ENCODE measurements at places on chromosomes 2 and 18.

DNA sequence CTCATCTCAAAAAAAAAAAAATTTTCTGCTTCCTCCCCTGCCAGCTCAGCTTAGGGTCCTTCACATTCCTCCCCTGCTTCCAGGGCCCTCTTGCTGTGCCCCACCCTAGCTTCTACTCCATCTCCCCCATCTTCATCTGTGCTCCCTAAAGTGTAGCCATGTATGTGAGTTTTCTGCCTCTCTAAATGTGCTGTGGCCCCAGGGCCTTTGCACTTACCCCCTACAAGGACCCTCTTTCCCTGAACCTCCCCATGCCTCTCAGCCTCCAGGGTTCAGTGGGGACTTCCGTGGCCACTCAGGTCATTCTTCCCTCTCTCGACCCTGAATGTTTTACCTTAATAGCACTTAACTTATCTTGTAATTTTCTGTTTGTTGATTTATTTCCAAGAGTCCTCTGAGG is 6.2 kb upstream of the ARHGEF4 start:
- H3K27ac ChIP-seq: no peak overlapping the region
- no peaks in the 10 kb centered on the region for H3K4me1 ChIP-seq
- H3K27me3 ChIP-seq: no peaks in the 10 kb centered on the region

DNA sequence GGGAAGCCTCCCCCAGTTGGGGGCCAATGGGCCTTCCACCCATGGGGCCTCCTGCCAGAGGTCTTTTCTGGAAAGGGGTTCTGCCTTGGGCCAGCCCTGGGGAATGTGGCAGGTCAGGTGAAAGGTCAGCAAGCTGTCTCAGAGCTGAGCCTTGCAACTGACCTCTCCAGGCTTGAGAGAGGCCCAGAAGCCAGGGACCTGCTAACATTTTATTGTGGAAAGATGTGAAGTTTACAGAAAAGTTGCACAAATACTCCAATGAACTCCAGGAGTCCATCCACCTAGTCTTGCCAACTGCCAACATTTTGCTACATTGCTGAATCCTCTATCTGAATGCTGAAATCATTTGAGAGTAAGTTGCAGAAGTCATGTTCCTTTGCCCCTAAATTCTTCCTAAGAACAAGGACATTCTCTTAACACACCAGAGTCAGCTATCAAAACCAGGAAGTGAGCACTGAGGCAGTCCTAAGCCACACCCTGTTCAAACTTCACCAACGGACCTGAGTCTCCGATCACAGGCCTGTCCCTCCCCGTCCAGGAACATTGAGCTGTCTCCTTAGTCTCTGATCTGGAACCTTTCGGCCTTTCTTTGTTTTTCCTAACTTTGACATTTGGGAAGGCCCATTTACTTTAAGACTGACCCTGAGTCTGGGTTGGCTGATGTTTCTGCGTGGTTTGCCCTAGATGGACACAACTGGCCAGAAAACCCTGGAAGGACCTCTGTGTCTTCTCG is 4.0 kb downstream of the SNORC start:
- H3K27ac ChIP-seq: no peak overlapping the region
- H3K4me1 ChIP-seq: no peaks in the 10 kb centered on the region
- no peaks in the 10 kb centered on the region for H3K27me3 ChIP-seq
- no peak for DNase-seq
- H3K4me3 ChIP-seq: no peak overlapping the region
- H3K36me3 ChIP-seq: no peaks in the 10 kb centered on the region

DNA sequence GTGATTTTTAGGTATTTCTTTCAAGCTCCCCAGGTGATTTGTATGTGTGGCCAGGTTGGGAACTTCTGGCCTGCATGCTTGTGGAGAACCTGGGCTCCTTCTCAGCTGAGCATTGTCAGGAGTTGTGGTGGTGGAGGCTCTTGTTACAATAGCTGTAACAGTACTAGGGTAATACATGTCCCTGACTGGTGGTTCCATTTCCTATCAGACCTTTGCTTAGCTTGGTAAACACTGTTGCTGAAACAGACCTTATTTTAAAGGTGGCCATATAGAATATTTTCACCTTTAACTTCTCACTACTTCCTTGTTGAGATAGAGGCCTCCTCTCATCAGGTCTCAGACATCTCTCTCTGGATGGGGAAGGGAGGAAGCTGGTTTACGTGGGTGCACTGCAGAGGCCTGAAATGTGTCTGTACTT is 79.2 kb downstream of the SETBP1 start:
- no peaks in the 10 kb centered on the region for H3K27me3 ChIP-seq
- no peak for DNase-seq
- no peaks in the 10 kb centered on the region for H3K4me1 ChIP-seq

DNA sequence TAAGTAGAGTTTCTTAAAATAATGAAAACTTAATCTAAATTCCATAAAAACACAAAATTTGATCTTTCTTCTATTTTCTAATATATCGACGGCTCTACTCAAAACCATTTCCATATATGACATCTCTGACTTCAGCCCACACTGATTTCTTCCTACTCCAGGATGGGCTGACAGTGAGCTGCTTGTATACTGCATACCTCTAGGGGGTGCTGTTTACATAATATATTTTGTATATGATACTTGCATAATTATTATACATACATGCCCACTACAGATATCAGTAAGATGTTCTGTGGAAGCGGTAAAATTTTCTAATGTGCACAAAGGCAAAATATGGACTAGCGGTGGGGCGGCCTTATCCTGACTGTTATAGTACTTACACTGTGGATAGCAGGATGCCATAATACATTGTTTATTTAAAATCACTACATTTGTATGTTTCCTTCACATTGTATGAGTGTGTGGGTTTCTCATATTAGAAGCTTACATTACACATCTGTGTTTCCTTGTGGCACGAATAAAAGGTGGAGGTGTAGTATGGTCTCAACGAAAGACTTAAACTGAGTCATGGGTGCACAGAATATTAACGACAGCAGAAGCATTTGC is 66.1 kb upstream of the NXPH2 start:
- no peak overlapping the region for H3K4me3 ChIP-seq
- no peaks in the 10 kb centered on the region for H3K4me1 ChIP-seq
- peak; percentile 31 for DNase-seq
- no peaks in the 10 kb centered on the region for H3K27me3 ChIP-seq
- H3K27ac ChIP-seq: no peak overlapping the region

GRCh38 chr2:74924463-74925265 is 33.8 kb upstream of the POLE4 start:
- no peak for DNase-seq
- no peak overlapping the region for H3K27ac ChIP-seq
- H3K27me3 ChIP-seq: no peaks in the 10 kb centered on the region
- no peaks in the 10 kb centered on the region for H3K4me1 ChIP-seq
- no peak overlapping the region for H3K4me3 ChIP-seq

DNA sequence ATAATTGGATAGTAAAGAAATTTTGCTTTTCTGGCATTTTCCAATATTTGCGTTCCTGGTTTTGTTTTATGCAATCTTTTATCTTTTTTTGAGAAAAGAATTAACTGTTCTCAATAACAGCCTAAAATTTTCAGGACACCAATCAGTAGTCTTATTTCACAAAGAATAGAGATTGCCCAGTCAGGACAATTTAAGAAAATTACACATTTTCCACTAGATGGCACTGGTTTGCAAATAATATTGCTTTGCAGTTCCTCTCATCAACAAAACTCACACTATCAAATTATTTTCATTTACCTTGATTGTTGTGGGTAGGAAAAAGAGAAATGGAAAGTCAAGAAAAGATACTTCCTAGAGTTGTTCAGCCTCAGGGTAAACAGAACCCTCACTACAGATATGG is 2.4 kb upstream of the RBM45 start:
- no peaks in the 10 kb centered on the region for H3K4me1 ChIP-seq
- peak; percentile 63 for DNase-seq
- H3K27me3 ChIP-seq: no peaks in the 10 kb centered on the region
- no peak overlapping the region for H3K27ac ChIP-seq

DNA sequence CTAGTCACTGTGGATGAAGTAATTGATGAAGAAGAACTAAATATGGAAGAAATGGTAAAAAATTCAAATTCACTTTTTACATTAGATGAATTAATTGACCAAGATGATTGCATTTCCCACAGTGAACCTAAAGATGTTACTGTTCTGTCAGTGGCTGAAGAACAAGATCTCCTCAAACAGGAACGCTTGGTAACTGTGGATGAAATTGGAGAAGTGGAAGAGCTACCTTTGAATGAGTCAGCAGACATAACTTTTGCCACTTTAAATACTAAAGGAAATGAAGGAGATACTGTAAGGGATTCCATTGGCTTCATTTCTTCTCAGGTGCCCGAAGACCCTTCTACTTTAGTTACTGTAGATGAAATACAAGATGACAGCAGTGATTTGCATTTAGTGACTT is 26.6 kb upstream of the DYSF start:
- no peak overlapping the region for H3K4me3 ChIP-seq
- no peak overlapping the region for H3K27ac ChIP-seq
- no peaks in the 10 kb centered on the region for H3K27me3 ChIP-seq
- H3K4me1 ChIP-seq: no peaks in the 10 kb centered on the region

GRCh38 chr18:6219116-6219717 is 195.5 kb downstream of the L3MBTL4 start:
- no peaks in the 10 kb centered on the region for H3K36me3 ChIP-seq
- DNase-seq: peak; percentile 70
- H3K4me3 ChIP-seq: no peak overlapping the region
- H3K4me1 ChIP-seq: no peaks in the 10 kb centered on the region
- H3K27me3 ChIP-seq: no peaks in the 10 kb centered on the region
- no peak overlapping the region for H3K27ac ChIP-seq

DNA sequence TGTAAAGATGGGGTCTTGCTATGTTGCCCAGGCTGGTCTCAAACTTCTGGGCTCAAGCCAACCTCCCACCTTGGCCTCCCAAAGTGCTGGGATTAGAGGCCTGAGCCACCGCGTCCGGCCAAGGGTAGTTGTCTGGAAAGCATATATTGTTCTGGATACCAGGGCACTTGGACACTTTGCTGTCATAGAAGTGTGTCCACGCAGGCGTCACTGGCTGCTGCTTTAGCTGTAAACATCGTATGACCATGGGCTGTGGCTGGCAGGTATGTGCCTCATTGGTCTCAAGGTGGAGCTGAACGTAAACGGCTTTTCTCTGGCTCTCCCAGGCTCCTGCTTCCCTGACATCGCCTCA is 3.2 kb upstream of the GPR35 start:
- DNase-seq: no peak
- H3K27ac ChIP-seq: no peak overlapping the region
- no peak overlapping the region for H3K4me3 ChIP-seq
- H3K4me1 ChIP-seq: no peaks in the 10 kb centered on the region
- H3K27me3 ChIP-seq: no peaks in the 10 kb centered on the region

- H3K4me3 ChIP-seq: no peak overlapping the region
- DNase-seq: peak; percentile 85
- H3K27ac ChIP-seq: no peak overlapping the region
- no peaks in the 10 kb centered on the region for H3K36me3 ChIP-seq
- peaks cover 2% of the 10 kb centered on the region for H3K4me1 ChIP-seq
Observed at GRCh38 chr2:46034535-46034934, 262.7 kb upstream of the EPAS1 start.

DNA sequence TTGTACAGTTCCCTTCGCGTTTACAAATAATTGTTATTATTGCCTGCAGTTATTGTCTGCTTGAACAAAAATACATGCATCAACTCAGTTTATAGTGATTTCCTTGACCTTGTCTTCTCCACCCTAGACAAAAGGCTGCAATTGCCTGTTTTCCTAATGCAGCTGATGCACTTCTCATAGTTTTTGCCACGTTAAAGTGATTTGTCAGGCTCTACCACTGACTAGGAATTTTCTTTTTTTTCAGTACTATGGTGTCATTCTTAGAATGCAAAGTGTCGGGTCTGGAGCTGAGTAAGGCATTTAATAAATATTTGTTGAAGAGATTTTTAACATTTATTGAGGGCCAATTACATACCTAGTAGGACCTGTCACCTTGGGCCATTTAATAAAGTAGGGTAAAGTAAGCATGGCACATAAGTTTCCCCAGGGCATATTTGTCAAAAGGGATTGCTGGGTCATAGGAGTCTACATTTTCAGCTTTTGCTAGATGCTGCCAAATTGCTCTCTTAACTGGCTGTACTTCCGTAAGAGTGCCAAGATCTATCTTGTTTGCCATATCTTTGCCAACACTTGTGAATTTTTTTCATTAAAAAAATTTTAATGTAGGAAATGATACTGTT is 24.1 kb downstream of the ACSL3 start:
- no peak for DNase-seq
- no peak overlapping the region for H3K27ac ChIP-seq
- no peaks in the 10 kb centered on the region for H3K4me1 ChIP-seq
- H3K36me3 ChIP-seq: no peaks in the 10 kb centered on the region
- no peak overlapping the region for H3K4me3 ChIP-seq

DNA sequence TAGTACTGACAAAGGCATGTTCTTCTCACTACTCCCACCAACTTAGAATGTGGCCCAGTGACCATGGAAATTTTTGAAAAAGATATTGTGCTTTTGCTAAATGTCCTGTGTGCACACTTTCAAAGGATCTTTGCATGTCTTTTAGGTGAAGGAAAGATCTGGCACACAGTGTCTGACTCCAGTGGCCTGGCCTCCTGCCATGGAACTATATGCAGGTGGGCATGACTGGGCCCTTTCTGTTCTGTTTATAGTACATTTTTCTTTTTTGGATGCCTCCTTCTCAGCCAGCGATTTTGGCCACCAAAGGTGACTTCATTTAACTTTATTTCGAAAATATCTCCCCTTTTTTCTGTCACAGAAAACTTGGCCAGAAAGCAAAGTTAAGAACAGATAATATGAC is 999.7 kb upstream of the PIK3C3 start:
- no peaks in the 10 kb centered on the region for H3K4me1 ChIP-seq
- no peak overlapping the region for H3K27ac ChIP-seq
- no peaks in the 10 kb centered on the region for H3K36me3 ChIP-seq
- H3K4me3 ChIP-seq: no peak overlapping the region

- DNase-seq: no peak
- peaks cover 5% of the 10 kb centered on the region for H3K4me1 ChIP-seq
- H3K27me3 ChIP-seq: no peaks in the 10 kb centered on the region
- H3K36me3 ChIP-seq: no peaks in the 10 kb centered on the region
Observed at GRCh38 chr2:72212486-72212855, 64.8 kb upstream of the CYP26B1 start.
